ENCODE measurements at places on chromosomes 11 and 22.

DNA sequence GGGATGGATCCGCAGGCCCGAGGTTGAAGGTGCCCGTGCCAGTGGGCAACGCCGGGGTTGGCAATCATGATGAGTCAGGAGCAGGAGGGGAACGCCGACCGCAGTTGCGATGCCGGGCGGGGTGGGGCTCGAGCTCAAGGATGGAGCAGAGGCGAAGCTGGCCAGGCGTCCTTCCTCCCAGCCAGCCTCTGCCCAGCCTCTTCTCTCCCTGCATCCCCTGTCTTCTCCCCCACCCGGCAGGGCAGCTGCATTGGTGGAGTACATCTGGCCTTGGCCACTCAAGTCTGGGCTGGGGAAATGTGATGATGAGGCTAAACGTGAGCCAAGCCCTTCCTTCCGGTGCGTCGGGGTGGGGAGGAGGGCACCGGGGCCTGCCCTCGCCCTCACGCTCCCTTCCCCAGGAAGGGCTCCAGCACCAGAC is 3.9 kb downstream of the IFITM10 start:
- no peak overlapping the region for H3K4me3 ChIP-seq
- DNase-seq: peak; percentile 65
- no peak overlapping the region for H3K27ac ChIP-seq
- H3K4me1 ChIP-seq: no peaks in the 10 kb centered on the region
- H3K36me3 ChIP-seq: no peaks in the 10 kb centered on the region
- peaks cover 8% of the 10 kb centered on the region for H3K27me3 ChIP-seq

GRCh38 chr22:32158712-32159533 is at the start of gene C22orf42:
TSS of gene C22orf42 (minus strand) at chr22:32159303. CDS start at chr22:32159215, 88 bp downstream.
- H3K27me3 ChIP-seq: peaks cover 6% of the 10 kb centered on the region
- H3K4me3 ChIP-seq: no peak within 1 kb of the TSS
- no peak within 1 kb of the TSS for H3K27ac ChIP-seq
- H3K36me3 ChIP-seq: no peaks in the 10 kb centered on the region
- DNase-seq: no peak
- no peaks in the 10 kb centered on the region for H3K4me1 ChIP-seq

GRCh38 chr22:19574247-19574646 is 50.0 kb upstream of the CLDN5 start:
- H3K4me1 ChIP-seq: peaks cover 15% of the 10 kb centered on the region
- no peaks in the 10 kb centered on the region for H3K27me3 ChIP-seq
- H3K4me3 ChIP-seq: no peak overlapping the region
- no peak overlapping the region for H3K27ac ChIP-seq
- no peaks in the 10 kb centered on the region for H3K36me3 ChIP-seq
- DNase-seq: no peak

DNA sequence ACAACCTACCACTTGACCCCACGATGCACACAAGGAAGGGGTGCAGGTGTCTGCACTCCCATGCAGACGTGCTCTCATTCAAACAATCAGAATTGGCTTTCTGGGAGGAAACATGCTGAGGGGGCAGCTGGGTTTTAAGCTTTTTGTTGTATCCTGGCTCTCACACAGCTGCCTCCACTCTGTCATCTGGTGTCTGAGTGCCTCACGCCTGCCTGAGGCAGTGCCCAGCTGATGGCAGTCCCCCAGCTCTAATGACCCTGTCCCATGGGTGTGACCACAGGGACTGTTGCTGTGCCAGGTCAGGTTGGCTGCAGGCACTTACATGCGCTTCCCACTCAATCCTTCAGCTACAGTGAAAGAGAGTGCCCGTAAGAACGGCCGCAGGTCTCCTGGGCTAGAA is 53.7 kb downstream of the ARFGAP3 start:
- DNase-seq: no peak
- H3K36me3 ChIP-seq: peaks cover 83% of the 10 kb centered on the region
- H3K27ac ChIP-seq: no peak overlapping the region
- H3K4me3 ChIP-seq: no peak overlapping the region
- H3K27me3 ChIP-seq: no peaks in the 10 kb centered on the region
- H3K4me1 ChIP-seq: peaks cover 30% of the 10 kb centered on the region

DNA sequence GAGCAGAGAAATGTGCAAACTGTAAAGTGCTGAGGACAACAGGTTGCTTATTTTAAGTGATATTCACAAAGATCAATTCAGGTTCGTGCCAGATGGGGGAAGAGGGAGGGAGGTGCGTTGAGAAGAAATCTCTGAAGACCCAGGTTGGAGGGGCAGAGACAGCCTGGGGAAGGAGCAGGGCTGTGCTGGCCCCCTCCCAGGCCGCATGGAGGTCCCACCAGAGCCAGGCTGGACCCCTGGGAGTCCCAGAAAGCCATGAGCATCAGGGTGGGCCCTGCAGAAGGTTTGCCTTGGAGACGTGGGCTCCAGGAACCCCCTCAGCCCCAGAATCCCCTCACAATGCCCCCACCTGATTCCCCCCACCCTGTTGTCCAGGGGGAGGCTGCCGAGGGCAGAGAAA is 47.4 kb downstream of the IGLL1 start:
- H3K27ac ChIP-seq: no peak overlapping the region
- no peaks in the 10 kb centered on the region for H3K27me3 ChIP-seq
- no peaks in the 10 kb centered on the region for H3K36me3 ChIP-seq
- peak; percentile 29 for DNase-seq
- H3K4me1 ChIP-seq: peaks cover 8% of the 10 kb centered on the region
- H3K4me3 ChIP-seq: no peak overlapping the region

DNA sequence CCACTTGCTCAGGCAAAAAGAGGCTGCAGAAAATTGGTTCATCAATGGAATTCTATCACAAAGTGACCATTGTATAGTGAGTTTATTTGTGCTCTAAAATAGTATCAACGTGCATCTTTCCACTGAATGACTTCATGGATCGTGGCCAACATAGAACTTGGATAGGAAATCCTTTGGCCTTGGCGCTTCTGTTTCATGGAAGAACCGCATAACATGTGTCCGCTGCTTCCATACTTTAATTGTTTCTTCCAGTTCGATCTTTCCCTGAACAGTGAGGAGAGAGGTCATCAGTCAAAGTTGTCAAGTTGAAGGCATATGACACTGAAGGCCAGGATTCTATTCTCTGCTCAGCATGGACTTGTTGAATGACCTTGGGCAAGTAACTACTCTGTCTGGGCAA is 4.5 kb downstream of the NDUFA6 start:
- peaks cover 54% of the 10 kb centered on the region for H3K36me3 ChIP-seq
- no peak for DNase-seq
- no peaks in the 10 kb centered on the region for H3K27me3 ChIP-seq
- H3K4me1 ChIP-seq: peaks cover 13% of the 10 kb centered on the region
- H3K27ac ChIP-seq: no peak overlapping the region
- H3K4me3 ChIP-seq: no peak overlapping the region
